D721Med (cell line): ENCODE measurements at places on chromosomes 2 and 18.

DNA sequence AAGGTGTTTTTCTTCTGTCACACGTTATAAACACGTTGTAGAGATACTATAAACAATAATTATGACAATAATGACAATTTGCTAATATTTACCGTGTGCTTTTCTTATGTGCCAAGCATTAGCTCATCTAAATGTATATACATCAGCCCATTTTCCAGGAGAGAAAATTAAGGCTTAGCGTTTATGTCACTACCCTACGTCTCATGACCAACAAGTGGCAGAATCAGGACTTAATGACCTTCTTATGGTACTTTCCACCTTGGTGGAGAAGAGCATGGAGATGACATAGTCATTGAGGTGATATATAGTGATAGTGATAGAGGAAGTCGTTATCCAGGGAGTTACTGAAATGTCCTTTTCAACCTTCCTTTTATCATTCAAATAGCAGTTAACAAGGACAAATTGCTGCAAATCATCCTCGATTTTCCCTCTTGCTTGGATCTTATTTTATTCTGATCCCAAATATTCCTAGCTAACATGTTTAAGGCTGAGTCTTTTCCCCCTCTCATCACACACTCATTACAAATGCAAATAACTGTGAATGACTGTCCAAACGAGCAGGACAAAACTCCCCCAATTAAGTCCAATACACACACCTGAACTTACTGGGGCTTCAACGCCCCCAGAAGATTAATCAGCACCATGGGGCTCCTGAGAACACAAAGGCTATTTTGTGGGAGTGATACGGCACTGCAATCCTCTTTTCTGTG lies 27.3 kb downstream of the SPRED2 start:
- DNase-seq = no peak

GRCh38 chr2:76675212-76675611 lies 847.0 kb downstream of the LRRTM4 start:
- DNase-seq = no peak

- DNase-seq = no peak
Observed at GRCh38 chr2:22486343-22486742, 898.6 kb upstream of the KLHL29 start.

GRCh38 chr18:11972371-11973174 lies 8.7 kb upstream of the IMPA2 start:
- DNase-seq = no peak

GRCh38 chr2:234488913-234489451 lies 7.9 kb downstream of the ARL4C start:
- no peak for DNase-seq

- DNase-seq = no peak
Observed at GRCh38 chr2:100193291-100193710, 50.9 kb upstream of the AFF3 start.

GRCh38 chr2:231522418-231523180 lies 7.6 kb downstream of the NMUR1 start:
- no peak for DNase-seq

DNA sequence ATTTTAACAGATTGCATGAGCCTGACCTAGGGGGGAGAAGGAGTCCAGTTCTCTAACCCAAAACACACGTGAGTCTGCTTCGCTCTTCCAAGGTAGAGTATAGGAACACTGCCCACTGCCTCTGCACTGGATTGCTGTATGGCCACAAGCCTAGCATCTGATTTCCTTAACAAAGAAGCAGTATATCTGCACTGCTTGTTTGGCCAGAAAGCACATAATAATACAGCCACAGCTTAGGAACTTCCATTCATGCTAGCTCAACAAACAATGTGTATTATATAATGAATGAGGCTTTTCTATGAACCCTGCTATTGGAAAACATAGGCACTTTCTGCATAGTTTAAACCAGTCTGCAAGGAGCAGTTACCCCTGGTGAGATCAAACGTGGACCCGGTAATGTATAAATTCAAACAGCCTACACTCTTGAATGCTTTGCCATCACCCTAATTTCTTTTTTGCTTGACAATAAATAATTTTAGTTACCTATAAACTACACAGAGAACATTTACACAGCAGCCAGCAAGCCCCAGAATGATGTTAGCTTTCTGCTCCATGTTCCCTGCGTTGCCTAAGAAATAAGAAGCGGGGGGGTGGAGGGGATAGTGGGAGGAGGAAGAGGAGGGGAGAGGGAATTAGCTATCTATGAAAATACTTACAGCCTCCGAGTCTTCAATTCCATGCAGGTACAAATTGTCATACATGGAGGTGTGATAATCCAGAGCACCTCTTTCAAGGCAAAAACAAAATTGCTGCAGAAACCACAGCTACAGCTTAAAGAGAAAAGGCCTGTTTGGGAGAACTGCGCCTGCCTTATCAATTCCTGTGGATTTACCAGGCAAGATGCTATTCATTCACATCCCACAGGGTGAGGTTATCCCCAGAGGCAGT lies 125.6 kb downstream of the CACNB4 start:
- DNase-seq = no peak

GRCh38 chr18:78160961-78161656 lies 818.5 kb upstream of the SALL3 start:
- no peak for DNase-seq

- DNase-seq = no peak
Observed at GRCh38 chr2:61582165-61582564, 44.0 kb upstream of the XPO1 start.

GRCh38 chr2:149629026-149629425 lies 41.5 kb upstream of the MMADHC start:
- DNase-seq = no peak

GRCh38 chr2:54673501-54673998 lies 49.9 kb upstream of the EML6 start:
- DNase-seq = no peak

GRCh38 chr18:27428120-27428519 lies 243.0 kb upstream of the CHST9 start:
- no peak for DNase-seq

- DNase-seq = no peak
Observed at GRCh38 chr18:47932603-47933002, 2.1 kb upstream of the SMAD2 start.

DNA sequence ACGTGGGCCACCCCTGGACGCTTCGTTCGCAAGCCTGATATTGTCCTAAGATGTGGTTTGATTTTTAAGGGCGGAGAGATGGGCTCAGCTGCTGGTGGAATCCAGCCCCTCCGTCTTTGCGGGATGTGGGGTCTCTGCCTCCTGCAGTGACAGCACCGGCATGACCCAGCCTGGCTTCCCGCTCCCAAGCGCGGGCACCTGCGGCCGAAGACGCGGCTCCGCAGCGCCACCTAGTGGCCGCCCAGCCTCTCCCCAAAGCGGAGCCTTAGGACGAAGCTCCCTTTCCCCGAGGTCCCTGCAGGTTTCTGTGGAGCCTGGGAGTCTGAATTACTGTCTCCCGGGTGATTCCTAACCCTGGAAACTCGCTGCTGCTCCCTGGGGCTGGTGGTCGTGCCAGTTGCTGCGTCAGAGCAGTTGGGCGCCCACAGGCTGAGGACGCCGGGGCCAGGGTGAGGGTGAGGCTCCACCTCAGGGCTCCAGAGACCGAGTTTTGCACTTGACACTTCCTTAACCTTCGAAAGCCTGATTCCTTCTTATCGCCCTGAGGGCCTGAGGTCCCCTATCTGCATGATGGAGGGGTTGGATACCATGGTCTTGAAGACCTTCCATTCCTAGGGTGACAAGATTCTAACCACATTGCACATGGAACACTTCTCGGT lies 137.5 kb downstream of the TPO start:
- DNase-seq = peak; percentile 76

DNA sequence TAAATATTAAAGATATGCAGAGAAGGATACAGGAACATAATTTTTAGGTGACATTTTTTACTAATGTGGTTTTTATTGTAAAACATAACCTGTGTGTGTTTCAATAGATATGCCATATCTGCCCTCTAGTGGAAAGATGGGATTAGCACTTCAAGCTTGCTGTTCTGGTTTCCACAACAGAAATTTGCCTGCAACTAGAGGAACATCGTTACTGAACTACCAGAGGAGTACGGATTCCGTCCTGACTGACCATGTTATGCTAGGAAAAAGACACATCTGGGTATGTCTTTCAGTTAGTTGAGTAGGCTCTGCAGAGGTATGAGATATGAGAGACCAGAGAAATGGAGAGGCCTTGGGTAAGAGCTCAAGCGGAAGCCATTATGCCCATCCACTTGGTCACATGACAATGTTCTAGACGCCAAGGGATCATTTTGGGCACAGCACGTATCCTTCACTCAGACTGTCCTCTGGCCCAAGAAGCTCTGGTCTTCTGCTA lies 104.9 kb downstream of the MBD2 start:
- DNase-seq = no peak

- DNase-seq = no peak
Observed at GRCh38 chr18:40250236-40250635, 1704.8 kb upstream of the PIK3C3 start.

GRCh38 chr2:19540739-19541525 lies 182.5 kb upstream of the OSR1 start:
- no peak for DNase-seq

GRCh38 chr2:59540864-59541263 lies 1012.6 kb downstream of the BCL11A start:
- no peak for DNase-seq

- no peak for DNase-seq
Observed at GRCh38 chr18:23934252-23934651, 80.3 kb upstream of the TTC39C start.

GRCh38 chr2:235851828-235852525 lies 316.2 kb downstream of the GBX2 start:
- no peak for DNase-seq

GRCh38 chr2:108893277-108893676 lies 95.7 kb downstream of the EDAR start:
- no peak for DNase-seq

DNA sequence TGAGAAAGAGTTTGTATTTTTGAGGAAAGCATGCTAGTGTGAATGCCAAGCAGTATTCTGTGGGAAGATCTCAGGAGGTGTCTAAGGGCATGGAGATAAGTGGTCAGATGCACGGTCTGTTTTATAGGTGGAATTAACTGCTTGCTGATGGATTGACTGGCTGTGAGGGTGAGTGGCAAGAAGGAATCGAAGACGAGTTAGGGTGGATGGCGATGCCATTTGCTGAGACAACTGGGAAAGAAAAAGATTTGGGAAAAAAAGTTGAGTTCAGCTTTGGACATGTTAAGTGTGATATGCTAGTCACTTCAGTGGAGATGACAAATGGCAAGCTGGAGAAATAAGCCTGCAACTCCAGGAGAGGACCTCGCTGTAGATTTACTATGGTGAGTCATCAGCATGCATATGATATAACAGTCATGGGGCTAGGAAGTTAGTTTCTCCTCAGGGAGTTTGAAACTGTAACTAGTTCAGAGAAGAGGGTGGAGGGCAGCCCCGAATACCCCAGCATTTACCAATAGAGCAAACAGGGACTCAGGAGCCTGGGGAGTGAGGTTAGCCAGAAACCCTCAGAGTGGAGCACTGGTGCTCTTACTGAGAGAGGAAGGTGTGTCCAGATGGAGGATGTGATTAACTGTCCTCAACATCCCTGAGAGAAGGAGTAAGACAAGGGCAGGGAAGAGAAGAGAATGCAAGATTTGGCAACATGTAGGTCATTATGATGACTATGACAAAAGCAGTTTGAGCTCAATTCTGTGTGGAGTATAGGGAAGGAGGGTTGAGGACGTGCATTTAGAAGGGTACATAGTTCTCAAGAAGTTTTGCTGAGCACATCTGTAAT lies 2.0 kb upstream of the HK2 start:
- DNase-seq = no peak

GRCh38 chr2:181462033-181462432 lies 4.8 kb downstream of the ITGA4 start:
- no peak for DNase-seq

GRCh38 chr2:151967829-151968722 lies 130.8 kb downstream of the CACNB4 start:
- DNase-seq = no peak

DNA sequence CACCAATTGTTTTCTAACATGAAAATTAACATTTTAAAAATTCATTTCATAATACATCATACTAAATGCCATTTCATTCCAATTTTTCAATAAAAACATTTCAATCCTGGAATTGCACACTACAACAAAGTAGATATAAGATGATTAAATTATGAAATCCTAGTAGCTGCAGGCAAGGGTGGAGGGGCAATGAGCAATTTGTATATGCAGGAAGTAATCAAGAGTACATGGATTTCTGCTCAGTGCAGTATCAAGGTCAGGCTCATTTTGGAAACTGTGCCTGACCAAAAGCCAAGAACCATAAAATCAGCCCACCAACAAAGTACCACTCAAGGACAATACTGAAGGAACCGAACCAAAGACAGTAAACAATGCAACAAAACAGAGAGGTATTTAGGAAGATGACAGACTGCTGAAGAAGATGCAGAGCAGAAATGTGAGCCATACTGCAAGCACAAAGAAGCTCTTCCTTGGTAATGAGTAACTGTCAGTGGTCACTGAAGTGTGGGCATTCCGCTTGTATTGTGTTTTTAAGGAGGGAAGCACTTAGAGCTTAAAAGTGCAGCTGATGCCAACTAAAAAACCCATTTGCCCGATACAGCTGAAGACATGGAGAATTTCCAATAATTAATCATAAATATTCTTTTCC lies 34.5 kb upstream of the DSEL start:
- DNase-seq = no peak

DNA sequence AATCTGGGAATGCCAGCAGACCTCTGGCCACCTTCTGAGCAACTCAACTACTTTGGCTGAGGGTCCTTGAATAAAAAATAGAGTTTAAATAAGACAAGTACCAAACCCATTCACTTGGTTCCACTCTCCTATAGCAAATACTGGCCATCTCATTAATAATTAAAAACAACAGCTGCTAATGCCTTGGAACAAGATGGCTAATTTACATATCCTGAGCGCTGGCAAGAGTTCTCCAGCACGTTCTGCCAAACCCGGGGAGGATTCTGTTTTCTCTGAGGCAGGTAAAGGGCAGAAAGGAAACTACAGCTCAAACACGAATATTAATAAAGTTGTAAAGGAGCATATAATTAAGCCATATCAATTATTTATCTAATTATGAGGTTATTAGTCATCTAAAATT lies 1123.7 kb downstream of the TDRD15 start:
- DNase-seq = no peak

GRCh38 chr2:74921236-74921736 lies 37.2 kb upstream of the POLE4 start:
- DNase-seq = no peak

- DNase-seq = no peak
Observed at GRCh38 chr2:25314514-25315315, 27.0 kb downstream of the DNMT3A start.

DNA sequence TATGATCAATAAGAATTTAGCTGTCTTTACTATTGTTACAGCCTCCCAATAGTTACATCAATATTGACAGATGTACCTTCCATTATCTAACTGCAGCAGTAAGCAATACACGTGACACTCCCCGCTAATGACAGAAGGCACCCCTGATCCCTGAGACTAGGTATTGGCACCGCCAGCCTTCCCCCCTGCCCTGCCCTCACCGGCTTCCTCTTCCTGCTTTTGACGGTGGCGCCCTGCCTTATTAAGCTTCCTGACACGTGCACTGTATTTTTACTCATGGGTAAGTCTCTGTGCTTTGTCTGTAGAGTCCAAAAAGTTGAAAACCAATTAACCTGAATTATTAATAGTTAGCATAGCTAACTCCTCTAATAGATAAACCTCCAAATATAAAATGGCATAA lies 223.5 kb downstream of the EIPR1 start:
- no peak for DNase-seq
